ENCODE measurements at places on chromosomes 3 and 15.

GRCh38 chr15:40792394-40792793 lies 14.5 kb upstream of the ZFYVE19 start:
- DNase-seq: no peak

GRCh38 chr3:72270072-72270681 lies 485.2 kb upstream of the PROK2 start:
- DNase-seq: peak; percentile 18

GRCh38 chr15:48402427-48403177 lies 71.4 kb downstream of the DUT start:
- DNase-seq: no peak

GRCh38 chr3:115638991-115639390 lies 15.7 kb downstream of the GAP43 start:
- no peak for DNase-seq

- DNase-seq: no peak
These were observed 187.4 kb downstream of the ZIC4 start for GRCh38 chr3:147218965-147219364.

DNA sequence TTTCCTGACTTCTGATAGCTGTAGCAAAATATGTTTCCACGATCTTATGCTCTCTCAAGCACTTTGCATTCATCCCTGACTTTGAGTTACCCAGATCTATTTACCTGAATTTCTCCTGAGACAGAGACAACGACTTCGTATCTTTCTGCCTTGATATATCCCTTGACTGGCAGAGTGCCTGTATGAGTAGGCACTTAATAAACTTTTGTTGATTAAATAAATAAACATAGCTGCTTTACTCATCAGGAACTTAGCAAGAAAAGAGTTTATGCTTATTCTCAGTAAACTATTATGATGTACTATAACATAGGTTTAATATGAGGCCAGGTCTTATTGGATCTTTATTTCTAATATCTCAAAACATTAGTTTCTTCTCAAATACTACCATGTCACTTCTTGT lies 85.6 kb upstream of the PHLDB2 start:
- no peak for DNase-seq

GRCh38 chr15:67240235-67241131 lies 14.0 kb downstream of the AAGAB start:
- peak; percentile 13 for DNase-seq

- no peak for DNase-seq
These were observed 156.1 kb upstream of the ANKRD28 start for GRCh38 chr3:15953841-15954240.

DNA sequence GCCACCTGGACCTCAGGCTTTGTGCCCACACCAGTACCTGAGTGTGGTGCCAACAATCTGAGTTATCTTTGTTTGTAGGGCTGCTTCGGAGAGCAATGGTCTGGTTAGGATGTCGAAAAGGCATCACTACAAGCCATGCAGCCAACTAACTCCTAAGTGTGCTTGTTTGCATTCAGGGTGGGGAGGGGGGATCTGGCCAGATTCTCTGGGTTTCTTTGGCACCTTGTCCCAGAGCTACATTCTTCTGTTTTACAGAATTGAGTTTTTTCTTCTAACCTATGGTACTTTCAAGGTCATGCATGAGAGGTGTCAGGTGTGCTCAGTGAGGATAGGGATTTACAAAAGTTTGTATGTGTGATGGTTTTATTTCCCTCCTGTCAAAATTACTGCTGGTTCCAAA lies 391.4 kb upstream of the RARB start:
- DNase-seq: no peak

DNA sequence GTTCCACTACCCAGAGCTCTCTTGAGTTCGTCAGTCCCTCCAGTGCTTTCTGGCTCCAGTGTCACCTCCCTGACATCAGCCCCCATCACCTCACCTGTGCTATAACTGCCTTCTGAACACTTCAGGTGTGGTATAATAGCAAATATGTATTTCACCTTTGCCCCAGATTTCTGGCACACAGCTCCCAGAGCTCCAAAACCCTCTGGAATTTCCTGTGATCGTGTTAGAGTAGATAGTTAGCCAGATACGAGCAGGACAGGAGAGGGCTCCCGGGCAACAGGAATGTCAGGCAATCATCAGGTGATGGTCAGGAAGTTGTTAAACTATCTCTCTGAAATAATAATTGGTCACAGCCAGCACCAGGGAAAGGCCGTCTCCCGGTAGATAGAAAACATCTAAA lies 22.6 kb upstream of the LIMD1 start:
- DNase-seq: no peak

DNA sequence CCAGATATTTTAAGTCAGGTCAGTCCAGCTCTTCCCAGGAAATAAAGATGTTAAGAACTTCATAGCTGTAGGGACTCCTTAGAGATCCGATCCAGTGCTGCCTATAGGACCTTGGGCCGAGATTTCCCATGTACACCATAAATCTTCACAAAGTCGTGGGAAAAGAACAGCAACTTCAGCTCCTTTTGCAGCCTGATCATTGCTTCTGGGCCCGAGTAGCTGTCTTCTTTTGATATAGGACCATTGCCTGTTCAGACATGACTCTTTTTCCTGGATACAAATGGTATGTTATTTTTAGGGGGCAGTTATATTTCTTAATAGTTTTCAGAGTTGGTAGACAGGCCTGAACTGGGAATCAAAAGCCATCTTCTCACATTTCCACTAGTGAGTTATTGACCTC lies 20.5 kb downstream of the IL1RAP start:
- DNase-seq: no peak

- peak; percentile 74 for DNase-seq
These were observed 7.4 kb upstream of the U2SURP start for GRCh38 chr3:142993958-142994442.

DNA sequence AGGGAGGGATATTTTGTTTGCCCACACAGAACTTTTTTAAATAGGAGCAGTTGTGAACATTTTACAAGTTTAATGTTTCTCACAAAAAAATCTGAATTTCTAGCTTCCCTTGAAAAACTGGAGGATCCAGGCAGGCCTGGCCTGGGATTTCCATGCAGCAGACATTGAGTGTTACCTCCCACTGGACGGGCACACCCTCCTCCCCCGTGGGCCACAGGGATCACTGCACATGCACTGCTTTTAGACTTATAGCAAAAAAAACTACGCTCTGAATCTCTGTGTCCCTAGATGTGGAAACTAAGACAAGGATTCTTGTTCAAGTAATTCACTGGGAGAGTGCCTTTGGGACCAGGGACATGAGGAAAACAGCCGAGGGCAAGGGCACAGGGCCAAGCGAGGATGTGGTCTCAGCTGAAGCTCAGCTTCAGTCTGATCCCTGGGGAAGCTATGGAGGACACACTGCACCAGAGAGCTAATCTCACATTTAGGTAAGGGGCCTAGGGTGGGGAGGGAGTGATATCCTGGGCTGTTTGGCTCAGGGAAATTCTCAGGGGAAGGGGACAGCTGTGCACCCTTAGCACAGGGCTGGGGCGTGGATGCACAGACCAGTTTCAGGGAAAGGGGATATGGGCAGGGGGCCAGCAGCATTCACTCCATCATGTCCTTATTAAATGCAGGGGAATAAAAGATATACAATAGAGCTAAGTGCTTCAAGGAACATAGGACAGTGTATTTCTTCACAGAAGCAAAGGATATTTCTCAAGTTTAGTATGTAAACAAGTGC lies 46.0 kb downstream of the FSIP1 start:
- DNase-seq: no peak

DNA sequence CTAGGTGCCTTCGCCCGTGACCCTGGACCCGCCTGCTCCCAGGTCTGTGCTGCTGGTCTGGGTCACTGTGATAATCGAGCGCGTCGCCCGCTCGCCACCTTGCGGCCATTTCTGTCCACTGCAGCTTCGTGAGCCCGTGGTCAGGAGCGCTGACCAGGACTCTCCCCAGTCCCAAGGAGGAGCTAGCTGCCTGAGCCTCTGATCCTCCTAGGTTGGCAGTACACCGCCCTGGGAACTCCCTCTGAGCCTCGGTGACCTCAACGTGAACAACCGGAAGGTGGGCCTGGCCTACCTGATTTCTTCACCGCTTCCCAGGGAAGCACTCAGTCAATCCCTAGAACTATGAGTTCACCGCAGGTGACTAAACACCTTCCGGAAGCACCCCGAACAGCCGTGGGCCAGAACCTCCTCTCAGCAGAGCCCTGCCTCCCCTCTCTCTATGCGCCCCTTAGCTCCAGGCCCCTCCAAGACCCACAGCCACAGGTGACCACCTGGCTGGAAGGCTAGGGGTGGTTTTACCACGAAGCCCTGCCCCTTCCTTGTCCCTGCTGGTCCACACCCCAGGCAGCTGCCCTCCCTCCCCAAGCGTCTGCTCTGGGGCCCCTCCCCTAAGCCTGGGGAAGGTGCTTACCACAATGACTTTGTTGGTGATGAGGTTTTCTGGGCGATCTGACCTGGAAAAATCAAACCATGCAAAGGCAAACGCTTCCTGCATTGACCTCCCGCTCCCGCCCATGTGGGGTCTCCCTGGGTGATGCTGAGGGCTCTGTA lies 9.7 kb downstream of the PLA2G4D start:
- DNase-seq: peak; percentile 58

- DNase-seq: no peak
These were observed 14.1 kb upstream of the ZSCAN2 start for GRCh38 chr15:84586696-84587095.
